ENCODE measurements at places on chromosomes 1 and 21.

DNA sequence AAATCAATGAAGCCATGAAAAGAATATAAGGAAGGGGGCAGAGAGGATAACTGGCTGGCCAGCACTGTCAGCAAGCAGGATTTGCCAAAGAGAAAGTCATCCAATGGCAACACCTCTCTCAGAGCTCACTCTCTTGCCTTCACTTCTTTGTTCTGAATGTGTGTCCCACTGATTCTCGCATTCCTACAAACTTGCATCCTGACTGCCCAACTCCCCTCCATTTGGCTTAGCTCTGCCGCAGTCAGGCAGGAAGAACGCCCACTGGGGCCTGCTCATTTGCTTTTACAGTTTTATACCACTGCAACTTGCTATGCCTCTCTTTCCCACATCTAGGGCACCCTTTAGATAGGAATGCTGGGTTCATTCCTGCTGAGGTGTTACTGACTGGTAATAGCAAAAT is 364.2 kb upstream of the ST6GALNAC5 start:
- no peak for DNase-seq

GRCh38 chr1:180299479-180300221 is 69.6 kb downstream of the LHX4 start:
- no peak for DNase-seq

- no peak for DNase-seq
Measured at GRCh38 chr1:154746622-154747299, 123.3 kb downstream of the KCNN3 start.

DNA sequence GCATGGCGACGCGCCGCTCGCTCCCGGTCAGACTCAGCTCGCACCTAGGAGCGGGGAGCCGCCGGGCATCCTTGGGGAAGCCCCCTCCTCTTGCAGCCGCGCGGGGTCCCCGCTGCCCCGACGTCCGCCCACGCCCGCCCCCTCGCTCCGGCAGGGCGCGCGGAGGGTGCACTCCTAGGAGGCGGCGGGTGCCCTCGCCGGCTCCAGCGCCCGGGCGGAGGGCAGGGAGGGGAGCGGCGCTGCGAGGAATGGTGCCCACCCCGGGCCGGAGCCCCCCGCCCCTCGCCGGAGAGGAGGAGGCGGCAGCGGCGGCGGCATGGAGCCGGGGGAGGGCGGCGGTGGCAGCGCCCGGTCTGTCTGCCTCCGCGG is 488 bp downstream of the FAM78B start:
- DNase-seq = no peak
